Left ventricle myocardium superior (tissue), 1 donor: ENCODE measurements at places on chromosomes 7 and 10. TPM values are rescaled to one million over a fixed set of nuclear protein-coding genes. Genes with fewer than 3 reads are reported as not detected.

Gene CD36
- 1,393 TPM for total RNA-seq

Gene PRXL2A
- total RNA-seq, result 119 TPM

Gene FKBP6
- total RNA-seq, result not detected

Gene SHTN1
- 5.0 TPM for total RNA-seq

Gene CTAGE4
- 0.62 TPM for total RNA-seq

Gene SFTPD
- 0.69 TPM for total RNA-seq

Gene ANKRD61
- total RNA-seq, result 0.20 TPM

DNA sequence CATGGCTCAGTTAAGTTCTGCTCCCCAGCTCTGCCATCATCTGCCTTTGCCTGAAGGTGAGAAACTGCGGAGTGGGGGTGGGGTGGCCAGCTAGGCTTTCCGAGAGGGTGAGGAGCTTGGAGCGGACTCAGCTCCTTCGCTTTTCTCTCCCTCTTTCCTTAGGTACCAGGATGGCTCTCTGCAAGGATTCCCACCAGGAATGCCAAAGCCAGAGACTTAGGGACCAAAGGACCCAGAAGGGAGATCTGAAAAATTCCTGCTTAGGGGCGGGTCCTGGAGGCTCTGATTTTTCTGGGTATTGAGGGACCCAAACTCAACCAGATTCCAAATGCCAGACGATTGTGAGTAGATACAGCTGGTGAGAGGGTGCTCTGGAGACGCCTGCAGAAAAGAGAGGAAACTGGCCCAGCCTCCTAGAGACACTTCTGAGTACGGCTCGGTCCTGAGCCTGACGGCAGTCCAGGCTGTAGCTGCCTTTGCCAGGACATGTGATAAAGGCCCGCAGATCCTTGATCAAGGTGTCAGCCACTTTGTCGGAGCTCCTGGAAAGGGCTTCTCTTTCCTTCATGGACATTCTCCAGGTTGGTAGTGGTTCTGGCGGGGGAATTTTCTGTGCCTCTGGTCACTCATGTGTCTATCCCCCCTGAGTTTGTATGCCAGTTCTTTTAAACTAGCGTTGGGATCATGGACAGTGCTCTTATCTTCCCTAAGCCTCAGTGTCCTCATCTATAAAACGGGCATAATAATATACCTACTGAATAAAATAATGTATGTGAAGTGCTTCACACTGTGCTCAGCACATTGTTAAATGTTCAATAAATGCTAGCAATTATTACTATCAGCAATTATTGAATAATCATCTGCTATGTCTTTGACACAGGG, 42.5 kb upstream of the BTRC start:
- peak; percentile 40 for DNase-seq

DNA sequence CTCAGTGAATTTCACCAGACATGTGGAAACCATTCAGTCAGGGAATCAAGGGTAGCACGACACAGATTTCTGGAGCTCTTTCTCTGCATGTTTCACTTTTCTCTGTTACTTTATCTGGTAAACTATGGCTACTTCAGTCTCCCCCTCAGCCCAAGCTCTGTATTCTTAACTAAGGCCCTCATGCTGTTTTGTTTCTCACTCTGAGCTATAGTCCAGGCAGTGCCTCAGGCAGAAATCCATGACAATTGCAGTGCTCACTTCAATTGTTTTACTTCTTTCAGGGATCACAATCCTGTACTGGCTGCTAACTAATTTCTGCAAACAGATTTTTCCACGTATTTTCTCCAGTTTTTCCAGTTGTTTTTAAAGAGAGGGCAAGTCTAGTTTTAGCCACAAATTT, 1599.9 kb upstream of the LRRTM3 start:
- no peak for DNase-seq

DNA sequence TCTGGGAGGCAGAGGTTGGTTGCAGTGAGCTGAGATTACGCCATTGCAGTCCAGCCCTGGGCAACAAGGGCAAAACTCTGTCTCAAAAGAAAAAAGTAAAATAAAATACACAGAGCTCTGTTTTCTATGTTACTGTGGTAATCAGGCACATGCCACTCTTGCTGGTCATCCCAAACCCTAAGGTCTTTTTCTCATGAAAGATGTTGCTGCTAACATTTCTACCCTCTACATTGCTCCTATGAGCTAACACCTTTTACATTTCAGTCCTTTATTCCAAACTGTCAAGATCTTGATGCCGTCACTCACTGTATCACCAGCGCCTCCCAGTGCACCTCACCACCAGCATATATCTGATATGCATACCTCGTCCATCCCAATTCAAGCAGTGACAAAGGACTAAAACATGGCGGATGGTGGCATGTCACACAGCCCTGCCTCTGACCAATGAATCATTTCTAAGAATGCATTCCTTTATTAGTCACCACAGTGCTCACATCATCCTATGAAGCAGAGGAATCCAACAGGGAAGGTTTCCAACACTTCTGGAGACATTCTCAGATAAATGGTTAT, 4.3 kb downstream of the DAGLB start:
- no peak for DNase-seq

DNA sequence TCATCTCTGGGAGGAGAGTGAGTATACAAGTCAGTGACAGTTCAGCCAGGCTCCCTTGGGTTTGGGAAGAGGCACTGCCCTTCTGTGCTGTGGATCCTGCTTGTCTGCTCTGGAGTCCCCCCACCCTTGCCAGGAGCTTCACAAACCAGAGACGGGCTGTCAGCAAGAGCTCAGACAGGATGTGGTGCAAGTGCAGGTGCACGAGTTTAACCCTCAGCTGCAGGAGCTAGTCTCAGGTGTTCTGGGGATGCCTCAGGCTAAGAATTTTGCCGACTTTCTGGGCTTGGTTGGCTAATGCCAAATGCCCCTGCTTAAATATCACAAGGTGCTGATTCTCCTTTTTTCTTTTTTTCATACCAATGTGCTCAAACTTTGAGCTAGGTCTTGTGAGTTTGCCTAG, 22.3 kb downstream of the ZNF783 start:
- no peak for DNase-seq

- DNase-seq, result no peak
Measured at GRCh38 chr7:30880941-30881340, 30.7 kb upstream of the AQP1 start.

- DNase-seq, result no peak
Measured at GRCh38 chr7:121037957-121038716, 49.6 kb downstream of the CPED1 start.

DNA sequence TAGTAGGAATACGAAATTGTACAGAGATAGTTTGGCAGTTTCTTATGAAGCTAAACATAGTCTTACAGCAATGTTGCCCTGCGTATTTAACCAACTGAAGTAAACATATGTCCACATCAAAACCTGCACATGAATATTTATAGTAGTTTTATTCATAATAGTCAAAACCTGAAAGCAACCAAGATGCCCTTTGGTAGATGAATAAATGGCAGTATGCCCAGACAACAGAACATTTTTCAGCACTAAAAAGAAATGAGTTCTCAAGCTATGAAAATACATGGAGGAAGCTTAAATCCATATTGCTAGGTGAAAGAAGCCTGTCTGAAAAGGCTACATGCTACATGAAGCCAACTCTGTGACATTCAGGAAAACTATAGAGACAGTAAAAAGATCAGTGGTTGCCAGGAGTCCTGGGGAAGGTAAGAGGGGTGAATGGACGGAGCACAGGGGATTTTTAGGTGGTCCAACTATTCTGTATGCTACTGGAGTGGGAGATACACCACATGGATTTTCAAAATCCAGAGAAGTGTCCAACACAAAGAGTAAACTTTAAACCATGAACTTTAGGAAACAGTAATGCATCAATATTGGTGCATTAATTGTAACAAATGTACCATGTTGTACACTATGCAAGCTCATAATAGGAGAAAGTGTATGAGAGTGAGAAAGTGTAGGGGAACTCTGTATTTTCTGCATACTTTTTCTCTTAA, 17.6 kb downstream of the GPRIN2 start:
- DNase-seq, result no peak

GRCh38 chr10:73643362-73643761, 2.1 kb upstream of the MYOZ1 start:
- DNase-seq, result no peak

DNA sequence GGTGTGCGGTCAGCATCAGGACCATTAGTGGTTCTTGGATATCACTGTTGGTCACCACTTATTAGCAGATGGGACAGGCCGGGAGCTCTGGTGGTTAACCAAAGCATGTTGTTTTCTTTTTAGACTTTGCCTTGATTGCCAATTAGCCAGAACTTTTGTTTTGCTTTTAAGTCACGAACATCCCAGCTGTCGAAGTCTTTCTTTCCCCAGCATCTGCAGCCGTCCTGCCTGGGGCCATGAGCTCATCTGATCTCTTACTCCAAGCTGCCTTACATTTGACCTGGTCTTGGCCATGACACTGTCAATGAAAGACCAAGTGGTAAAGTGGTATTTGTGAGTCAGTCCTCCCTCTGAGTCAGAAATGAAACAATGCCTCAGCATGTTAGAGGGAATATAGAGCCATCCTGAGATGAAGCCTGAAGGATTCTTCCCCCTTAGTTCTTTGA, 53.9 kb upstream of the CREB5 start:
- no peak for DNase-seq

DNA sequence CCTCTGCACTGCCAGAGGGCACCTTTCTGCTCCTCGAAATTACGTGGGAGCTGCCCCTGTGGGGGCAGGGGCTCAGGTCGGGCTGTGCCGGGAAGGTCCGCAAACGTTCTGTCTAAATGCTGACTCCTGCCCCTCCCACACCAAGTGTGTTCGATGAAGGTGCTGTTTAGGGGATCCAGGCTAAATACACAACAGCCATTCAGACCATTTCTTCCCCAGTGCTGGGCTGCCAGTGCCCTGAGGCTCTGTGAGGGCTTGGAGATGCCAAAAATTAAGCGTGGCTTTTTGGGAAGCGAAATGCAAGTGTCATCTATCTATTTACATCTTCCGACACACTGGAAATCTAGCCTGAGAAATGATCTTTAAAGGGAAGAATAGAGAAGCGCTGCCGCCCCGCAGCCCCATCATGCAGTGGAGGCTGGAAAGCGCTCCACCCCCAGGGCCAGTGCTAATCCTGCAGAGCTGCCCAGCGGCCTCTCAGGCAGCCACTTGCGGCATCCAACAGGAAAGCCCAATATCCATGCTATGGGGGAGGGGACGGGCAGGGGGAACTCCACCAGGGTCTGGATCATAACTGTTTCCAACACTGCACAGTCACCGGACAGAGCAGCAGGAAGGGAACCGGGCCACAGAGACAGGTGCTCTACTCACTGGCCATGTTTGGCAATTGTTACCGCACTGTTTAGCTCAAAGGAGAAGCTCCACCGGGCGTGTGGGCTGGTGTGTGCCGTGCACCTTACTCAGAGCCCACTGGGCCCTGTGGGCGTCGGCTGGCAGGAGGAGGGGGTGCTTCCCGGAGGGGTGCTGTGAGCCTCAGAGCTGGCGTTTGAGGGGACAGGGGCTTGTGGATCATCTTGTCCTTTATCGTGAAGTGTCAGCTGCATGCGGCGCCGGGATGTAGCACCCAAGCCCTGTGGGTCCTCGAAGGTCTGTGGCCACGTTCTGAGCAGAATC, 205.5 kb downstream of the DNAJB6 start:
- DNase-seq, result peak; percentile 13

- DNase-seq, result peak; percentile 52
Measured at GRCh38 chr7:137957887-137958286, 44.0 kb downstream of the CREB3L2 start.

- DNase-seq, result no peak
Measured at GRCh38 chr7:79789584-79790345, 336.3 kb upstream of the MAGI2 start.

GRCh38 chr10:69337296-69338132, 59.2 kb downstream of the HK1 start:
- DNase-seq, result peak; percentile 73

DNA sequence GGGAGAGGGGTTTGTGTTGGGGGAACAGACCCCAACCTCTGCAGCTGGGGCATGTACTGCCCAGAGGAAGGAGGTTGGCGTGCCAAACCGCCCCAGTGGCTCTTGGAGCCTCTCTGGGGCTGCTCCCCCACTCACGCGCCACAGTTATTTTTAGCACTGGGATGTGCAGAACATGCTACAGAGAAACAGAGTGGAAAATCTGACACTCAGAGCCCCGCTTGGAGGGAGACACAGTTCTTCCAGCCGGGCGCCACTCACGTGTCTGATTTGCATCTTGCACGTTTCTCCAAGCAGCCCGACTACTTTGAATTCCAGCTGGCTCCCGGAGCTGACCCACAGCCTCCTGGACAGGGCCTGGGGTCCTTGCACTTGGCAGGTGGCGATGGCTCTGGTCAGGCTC, 182.0 kb downstream of the RPS24 start:
- DNase-seq, result peak; percentile 86

GRCh38 chr10:4512671-4513240, 313.3 kb upstream of the AKR1E2 start:
- peak; percentile 66 for DNase-seq

DNA sequence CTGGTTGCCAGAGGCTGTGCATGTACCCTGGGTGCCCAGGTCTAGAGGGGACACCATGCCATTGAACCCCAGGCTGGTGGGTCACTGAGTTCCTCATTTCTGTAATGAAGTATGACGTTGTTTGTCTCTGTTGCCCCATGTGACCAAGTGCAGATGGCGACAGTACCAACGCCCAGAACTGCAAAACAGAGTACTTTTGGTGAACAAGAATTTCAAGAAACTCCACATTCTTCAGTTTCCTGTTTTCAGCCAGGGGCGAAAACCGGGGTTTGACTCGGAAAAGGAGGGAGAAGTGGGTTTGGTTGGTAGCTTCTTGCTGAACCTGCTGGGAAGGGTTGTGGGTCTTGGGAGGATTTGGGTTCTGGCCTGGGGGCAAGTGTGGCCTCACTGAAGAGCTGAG, 18.2 kb downstream of the CYP17A1 start:
- no peak for DNase-seq

DNA sequence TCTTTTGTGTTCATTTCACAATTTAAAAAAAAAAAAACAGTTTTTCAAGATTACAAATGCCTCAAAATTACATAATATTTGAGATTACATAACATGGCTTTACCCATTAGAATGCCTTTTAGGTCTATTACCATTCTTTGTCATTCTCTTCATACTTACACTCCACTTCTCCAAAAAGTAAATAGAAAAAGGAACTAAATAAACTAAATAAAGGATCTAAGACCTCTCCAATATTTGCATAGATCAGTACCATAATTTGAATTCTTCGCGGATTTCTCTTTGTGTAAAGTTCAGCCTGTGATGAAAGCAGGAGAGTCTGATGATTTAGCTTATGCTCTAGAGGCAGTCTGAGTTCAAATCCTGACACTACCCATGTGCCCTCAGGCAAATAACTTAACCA, 56.4 kb upstream of the C1GALT1 start:
- no peak for DNase-seq

- DNase-seq, result no peak
Measured at GRCh38 chr7:27576360-27576944, 86.2 kb downstream of the HIBADH start.

DNA sequence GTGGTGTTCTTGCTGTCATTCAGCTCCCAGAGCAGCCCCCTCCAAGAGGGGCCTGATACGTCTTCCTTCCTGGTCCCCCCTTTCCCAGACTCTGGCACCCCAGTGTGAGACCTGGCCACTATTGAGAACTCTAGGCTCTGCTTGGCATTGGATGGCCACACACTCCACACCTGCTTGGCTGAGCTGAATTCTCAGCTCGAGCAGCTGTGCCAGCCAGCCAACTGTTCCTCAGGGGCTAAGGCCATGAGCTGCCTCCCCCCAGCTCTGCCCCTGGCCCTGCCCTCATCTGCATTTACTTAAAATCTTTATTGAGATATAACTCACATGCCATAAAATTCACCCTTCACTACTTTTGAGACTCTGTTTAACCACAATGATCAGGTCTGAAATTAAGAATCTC, 6.7 kb downstream of the TLL2 start:
- DNase-seq, result no peak

GRCh38 chr7:150428671-150429451, 21.6 kb upstream of the GIMAP8 start:
- no peak for DNase-seq

GRCh38 chr7:26618449-26618848, 245.9 kb downstream of the SKAP2 start:
- DNase-seq, result no peak

GRCh38 chr7:21967598-21968003, 21.9 kb upstream of the CDCA7L start:
- no peak for DNase-seq
